Activated CD8-positive, alpha-beta T cell treated with anti-CD3 and anti-CD28 coated beads, Interleukin-2, amount 10 ng/mL, durations not matched to agents 7 days and 5 days (primary cell): ENCODE measurements at places on chromosomes 3 and 15. TPM values are rescaled to one million over a fixed set of nuclear protein-coding genes. Genes with fewer than 3 reads are reported as not detected.

Gene ASB14
- total RNA-seq: not detected

DNA sequence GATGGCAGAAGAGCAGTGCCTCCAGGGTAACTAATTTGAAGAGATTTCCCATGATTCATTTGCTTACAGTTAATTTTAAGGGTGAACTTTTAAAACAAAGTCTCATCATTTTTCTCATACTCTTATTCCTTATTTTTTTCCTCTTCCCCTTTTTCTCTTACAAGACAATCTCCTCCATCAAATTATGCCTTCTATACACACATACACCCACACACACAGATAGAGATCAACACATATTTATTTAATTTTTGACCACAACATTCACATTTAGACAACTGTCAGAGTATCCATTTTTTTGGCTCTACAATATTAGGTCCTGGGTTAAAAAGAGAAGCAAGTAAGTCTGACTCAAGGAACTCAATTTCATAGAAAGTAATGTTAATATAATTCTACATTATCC, 37.6 kb downstream of the AAGAB start:
- no peak overlapping the region for H3K4me3 ChIP-seq
- no peak for DNase-seq
- H3K27me3 ChIP-seq: no peaks in the 10 kb centered on the region

DNA sequence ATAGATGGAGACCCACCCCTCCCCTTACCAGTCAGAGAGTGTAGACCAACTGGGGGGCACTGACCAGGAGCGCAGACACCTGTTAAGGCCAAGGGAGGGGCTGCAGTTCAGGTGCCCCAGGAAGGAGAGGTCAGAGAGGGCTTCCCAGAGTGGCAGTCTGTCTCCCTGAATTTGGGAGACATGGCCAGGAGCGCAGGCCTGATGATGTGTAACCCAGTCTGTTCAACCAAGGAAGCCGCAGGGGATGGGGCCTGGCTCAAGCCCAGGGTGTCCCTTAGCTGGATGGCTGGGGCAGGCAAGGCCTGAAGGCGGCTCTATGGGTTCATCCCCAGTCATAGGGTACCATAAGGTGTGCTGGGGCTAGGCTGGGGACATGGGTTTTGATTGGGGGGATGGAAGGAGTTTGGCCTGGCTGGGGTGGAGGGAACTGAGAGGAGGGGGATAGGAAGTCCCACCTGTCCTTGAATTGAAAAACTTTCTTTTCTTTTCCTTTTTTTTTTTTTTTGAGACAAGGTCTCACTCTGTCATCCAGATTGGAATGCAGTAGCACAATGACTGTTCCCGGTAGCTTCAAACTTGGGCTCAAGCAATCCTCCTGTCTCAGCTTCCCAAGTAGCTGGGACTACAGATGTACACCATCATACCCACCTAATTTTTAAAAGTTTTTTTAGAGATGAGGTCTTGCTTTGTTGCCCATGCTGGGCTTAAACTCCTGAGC, 75.7 kb downstream of the SMAD6 start:
- no peak for DNase-seq
- no peak overlapping the region for H3K27ac ChIP-seq
- no peak overlapping the region for H3K4me3 ChIP-seq
- no peaks in the 10 kb centered on the region for H3K4me1 ChIP-seq
- H3K27me3 ChIP-seq: no peaks in the 10 kb centered on the region

DNA sequence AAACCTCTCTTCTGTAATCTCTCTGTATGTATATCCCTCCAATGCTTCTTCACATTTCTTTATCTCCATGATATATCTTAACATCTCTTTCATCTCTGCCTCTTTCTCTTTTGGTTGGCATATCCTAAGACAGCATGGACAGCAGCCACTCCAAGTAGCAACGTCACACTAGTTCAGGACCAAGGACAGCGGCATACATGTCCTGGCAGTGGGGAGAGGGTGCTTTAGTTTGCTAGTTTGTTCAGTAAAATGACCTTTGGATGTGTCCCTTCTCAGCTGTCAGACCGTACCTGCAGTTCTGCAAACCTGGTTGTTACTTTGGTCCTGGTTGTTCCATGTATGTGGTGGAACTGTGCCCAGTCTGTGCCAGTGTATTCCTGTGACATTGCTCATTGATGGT, 225.6 kb upstream of the ROPN1 start:
- H3K27me3 ChIP-seq: no peaks in the 10 kb centered on the region
- DNase-seq: peak; percentile 56

DNA sequence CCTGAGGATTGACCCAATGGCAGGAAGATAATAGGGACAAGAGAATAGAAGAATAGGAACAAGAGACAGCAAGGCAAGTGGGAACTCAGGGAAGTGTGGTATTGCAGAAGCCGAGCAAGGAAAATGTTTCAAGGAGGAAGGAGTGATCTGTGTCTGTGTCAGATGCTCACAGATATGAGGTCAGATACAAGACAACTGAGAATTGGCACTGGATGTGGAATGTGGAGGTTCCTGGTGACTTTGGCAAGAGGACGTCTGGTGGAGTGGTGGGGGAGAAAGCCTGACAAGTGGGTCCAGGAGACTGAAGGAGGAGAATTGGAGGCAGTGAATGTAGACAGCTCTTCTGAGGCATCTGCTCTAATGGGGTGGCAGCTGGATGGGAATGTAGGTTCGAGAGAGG, 24.1 kb downstream of the GYG1 start:
- H3K4me3 ChIP-seq: no peak overlapping the region
- H3K27ac ChIP-seq: no peak overlapping the region
- DNase-seq: no peak
- peaks cover 37% of the 10 kb centered on the region for H3K4me1 ChIP-seq

Gene CIDEC
- total RNA-seq: not detected

DNA sequence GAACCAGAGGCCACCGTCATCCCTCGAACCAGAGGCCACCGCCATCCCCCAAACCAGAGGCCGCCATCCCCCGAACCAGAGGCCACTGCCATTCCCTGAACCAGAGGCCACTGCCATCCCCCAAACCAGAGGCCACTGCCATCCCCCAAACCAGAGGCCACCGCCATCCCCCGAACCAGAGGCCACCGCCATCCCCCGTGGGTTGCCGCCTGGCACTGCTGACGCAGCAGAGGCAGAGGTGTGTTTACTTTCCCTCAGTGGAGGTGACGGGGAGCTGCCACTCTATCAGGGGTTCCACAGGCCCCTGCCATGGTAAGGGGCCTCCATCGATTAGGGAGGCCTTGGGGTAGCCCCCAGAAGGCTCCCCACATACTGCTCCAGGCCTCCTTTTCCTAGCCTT, 1.5 kb downstream of the IQSEC1 start:
- H3K4me1 ChIP-seq: peaks cover 62% of the 10 kb centered on the region
- H3K27me3 ChIP-seq: peaks cover 17% of the 10 kb centered on the region
- peak overlapping the region; percentile 87 for H3K4me3 ChIP-seq
- peaks cover 17% of the 10 kb centered on the region for H3K36me3 ChIP-seq
- DNase-seq: no peak

DNA sequence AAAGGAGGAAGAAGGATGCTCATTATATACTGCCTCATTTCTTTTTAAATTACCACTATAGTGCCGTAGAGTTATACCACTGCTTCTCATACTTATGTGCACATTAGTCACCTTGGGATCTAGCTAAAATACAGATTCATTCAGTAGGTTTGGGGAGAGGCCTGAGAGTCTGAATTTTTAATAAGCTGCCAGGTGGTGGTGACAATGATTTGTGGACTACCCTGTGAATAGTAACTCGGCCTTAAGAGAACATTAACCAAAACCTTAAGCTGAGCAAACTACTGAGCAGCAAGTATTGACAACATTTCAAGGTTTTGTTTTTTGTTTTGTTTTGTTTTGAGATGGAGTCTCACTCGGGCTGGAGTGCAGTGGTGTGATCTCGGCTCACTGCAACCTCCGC, 19.8 kb downstream of the UBA5 start:
- no peak for DNase-seq
- no peaks in the 10 kb centered on the region for H3K27me3 ChIP-seq
- no peak overlapping the region for H3K4me3 ChIP-seq
- H3K4me1 ChIP-seq: no peaks in the 10 kb centered on the region

Gene C15orf62
- total RNA-seq: 1.1 TPM

DNA sequence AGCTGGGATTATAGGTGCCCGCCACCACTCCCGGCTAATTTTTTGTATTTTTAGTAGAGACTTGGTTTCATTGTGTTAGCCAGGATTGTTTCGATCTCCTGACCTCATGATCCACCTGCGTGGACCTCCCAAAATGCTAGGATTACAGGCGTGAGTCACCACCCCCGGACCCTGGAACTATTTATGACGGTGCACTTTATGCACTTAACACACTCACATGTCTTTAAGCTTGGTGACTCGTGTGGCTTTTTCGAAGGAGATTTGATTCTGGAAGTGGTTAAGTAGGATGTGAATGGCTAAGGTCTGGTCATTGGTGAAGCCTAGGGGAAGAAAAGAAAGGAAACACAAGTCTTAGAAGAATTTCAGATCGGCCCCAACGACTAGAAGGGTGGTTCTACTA, 20.3 kb downstream of the BBS4 start:
- DNase-seq: no peak
- H3K36me3 ChIP-seq: no peaks in the 10 kb centered on the region
- H3K27ac ChIP-seq: no peak overlapping the region
- no peaks in the 10 kb centered on the region for H3K4me1 ChIP-seq
- no peaks in the 10 kb centered on the region for H3K27me3 ChIP-seq

Gene ATP13A4
- 2.4 TPM for total RNA-seq

DNA sequence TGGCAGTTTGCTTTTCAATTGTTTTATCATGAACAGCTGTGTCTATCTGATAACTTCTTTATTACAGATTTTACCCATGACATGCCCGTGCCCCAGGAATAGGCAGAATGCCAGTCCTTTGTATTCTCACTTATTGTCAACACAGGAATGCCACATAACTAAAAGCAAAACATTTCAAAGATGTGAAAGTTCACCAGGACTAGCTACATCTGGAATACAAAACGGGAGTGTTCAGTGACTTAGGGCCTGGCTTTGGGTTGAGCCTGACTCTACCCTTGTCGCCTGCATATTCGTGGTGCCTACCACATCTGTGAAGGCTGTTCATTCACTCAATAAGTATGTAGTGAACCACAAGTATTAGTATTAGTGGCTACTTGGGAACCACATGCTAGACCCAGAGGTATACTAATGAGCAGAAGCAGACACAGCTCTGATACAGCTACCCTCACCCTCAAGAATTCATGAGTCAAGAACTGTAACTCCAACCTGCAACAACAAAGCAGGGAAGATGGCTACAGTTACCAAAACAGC, 2.9 kb downstream of the TNFSF10 start:
- peak; percentile 36 for DNase-seq
- peak overlapping the region; percentile 93 for H3K4me3 ChIP-seq
- peaks cover 63% of the 10 kb centered on the region for H3K36me3 ChIP-seq
- H3K27ac ChIP-seq: peak overlapping the region; percentile 94

DNA sequence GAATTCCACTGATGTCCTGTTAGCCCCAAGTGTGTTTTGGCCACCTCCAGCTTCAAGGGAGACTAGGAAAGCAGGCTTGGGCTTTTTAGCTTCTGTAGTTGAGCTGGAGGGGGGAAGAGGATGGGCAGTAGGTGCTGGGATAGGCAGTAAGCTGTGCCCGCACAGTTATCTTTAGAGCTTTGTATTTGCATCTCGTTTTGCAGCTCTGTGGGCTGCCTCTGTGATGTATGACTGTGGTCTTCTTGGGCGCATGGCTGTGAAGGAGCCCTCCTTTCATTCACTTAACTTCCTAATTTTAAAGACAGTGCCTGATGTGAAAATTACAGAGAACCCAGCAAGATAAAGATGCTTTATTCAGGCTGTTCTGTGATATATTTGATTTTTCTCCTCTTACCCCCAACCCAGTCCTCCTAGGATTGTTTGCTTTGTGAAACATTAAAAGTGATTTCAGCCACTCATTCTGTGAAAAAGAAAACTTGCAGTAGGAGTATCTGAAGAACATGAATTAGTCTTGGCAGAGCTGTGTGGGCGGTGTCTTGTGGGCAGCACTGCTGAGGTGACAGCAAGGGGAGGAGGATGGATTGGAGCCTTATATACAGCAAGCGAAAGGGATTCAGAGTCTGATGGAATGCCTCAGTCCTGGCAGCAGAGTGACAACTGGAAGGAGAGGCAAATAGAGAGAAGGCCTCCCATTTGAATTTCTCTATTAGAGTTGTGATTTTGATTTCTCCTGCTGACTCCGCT, 74.3 kb downstream of the LARS2 start:
- H3K4me3 ChIP-seq: no peak overlapping the region
- peak overlapping the region; percentile 42 for H3K27ac ChIP-seq
- no peaks in the 10 kb centered on the region for H3K27me3 ChIP-seq
- H3K4me1 ChIP-seq: peaks cover 32% of the 10 kb centered on the region
- peaks cover 36% of the 10 kb centered on the region for H3K36me3 ChIP-seq

Gene TM4SF1
- not detected for total RNA-seq

- no peaks in the 10 kb centered on the region for H3K27me3 ChIP-seq
- no peak overlapping the region for H3K27ac ChIP-seq
- H3K36me3 ChIP-seq: no peaks in the 10 kb centered on the region
- H3K4me1 ChIP-seq: no peaks in the 10 kb centered on the region
- H3K4me3 ChIP-seq: no peak overlapping the region
Measured at GRCh38 chr3:74906181-74906580, 291.7 kb upstream of the CNTN3 start.

Gene PAK6
- total RNA-seq: 1.4 TPM

Gene GP5
- total RNA-seq: 1.3 TPM

GRCh38 chr15:40253167-40253790, 14.4 kb downstream of the PAK6 start:
- peak overlapping the region; percentile 73 for H3K4me3 ChIP-seq
- peaks cover 1% of the 10 kb centered on the region for H3K36me3 ChIP-seq
- peaks cover 37% of the 10 kb centered on the region for H3K27me3 ChIP-seq
- DNase-seq: no peak

Gene CCDC39
- total RNA-seq: not detected

DNA sequence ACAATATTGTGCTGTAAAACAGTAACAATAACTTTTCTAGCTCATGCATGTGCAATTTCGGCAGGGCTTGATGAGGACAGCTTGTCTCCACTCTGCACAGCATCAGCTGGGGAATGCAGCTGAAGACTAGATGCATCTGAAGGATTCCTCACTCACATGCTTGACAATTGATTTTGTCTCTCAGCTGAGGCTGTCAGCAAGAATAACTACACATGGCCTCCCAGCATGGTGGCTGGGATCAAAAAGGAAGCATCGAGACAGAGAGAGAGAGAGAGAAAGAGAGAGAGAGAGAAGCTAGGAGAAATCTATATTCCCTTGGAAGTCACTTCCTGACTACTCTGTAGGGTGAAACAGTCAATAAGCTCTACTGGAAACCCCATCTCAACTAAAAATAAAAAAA, 487.1 kb downstream of the PLOD2 start:
- no peaks in the 10 kb centered on the region for H3K4me1 ChIP-seq
- no peak for DNase-seq
- H3K4me3 ChIP-seq: no peak overlapping the region
- H3K36me3 ChIP-seq: no peaks in the 10 kb centered on the region
